Naive thymus-derived CD4-positive, alpha-beta T cell (primary cell): ENCODE measurements at places on chromosomes 7 and 10. TPM values are rescaled to one million over a fixed set of nuclear protein-coding genes. Genes with fewer than 3 reads are reported as not detected.

GRCh38 chr10:35458500-35459448 is 122.5 kb downstream of the CCNY start:
- no peaks in the 10 kb centered on the region for H3K27me3 ChIP-seq
- H3K4me1 ChIP-seq, result peaks cover 17% of the 10 kb centered on the region
- no peak for DNase-seq
- no peak overlapping the region for H3K4me3 ChIP-seq
- H3K27ac ChIP-seq, result peak overlapping the region; percentile 43

DNA sequence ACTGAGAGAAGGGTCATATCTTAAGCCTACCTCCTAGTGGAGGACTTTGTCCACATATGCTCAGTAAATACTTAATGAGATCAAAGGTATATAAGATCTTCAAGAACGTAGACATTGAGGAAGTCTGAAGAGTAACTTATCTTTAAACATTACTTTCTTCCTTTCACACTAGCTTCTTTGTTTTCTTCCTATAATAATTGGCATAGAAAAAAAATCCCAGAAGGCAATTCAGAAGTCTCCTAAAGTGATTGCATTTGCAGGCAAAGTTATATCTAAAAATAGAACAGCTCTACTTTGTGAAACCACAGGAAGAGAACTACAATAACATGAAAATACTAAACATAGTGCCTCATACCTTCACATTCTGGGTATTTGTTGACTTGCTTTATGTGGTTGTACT is 150.4 kb downstream of the PPP1R3A start:
- no peaks in the 10 kb centered on the region for H3K36me3 ChIP-seq
- H3K4me3 ChIP-seq, result no peak overlapping the region
- H3K27me3 ChIP-seq, result no peaks in the 10 kb centered on the region

GRCh38 chr10:125799451-125800182 is 23.4 kb downstream of the UROS start:
- H3K4me1 ChIP-seq, result no peaks in the 10 kb centered on the region
- no peak overlapping the region for H3K27ac ChIP-seq
- no peak for DNase-seq
- no peaks in the 10 kb centered on the region for H3K36me3 ChIP-seq
- no peak overlapping the region for H3K4me3 ChIP-seq

- no peak for DNase-seq
- H3K27ac ChIP-seq, result peak overlapping the region; percentile 79
- H3K4me3 ChIP-seq, result peak overlapping the region; percentile 58
- peaks cover 5% of the 10 kb centered on the region for H3K36me3 ChIP-seq
Measured at GRCh38 chr7:2633538-2634266, 1.9 kb downstream of the TTYH3 start.

GRCh38 chr10:8418631-8419030 is 364.1 kb downstream of the GATA3 start:
- no peaks in the 10 kb centered on the region for H3K27me3 ChIP-seq
- peaks cover 30% of the 10 kb centered on the region for H3K4me1 ChIP-seq

DNA sequence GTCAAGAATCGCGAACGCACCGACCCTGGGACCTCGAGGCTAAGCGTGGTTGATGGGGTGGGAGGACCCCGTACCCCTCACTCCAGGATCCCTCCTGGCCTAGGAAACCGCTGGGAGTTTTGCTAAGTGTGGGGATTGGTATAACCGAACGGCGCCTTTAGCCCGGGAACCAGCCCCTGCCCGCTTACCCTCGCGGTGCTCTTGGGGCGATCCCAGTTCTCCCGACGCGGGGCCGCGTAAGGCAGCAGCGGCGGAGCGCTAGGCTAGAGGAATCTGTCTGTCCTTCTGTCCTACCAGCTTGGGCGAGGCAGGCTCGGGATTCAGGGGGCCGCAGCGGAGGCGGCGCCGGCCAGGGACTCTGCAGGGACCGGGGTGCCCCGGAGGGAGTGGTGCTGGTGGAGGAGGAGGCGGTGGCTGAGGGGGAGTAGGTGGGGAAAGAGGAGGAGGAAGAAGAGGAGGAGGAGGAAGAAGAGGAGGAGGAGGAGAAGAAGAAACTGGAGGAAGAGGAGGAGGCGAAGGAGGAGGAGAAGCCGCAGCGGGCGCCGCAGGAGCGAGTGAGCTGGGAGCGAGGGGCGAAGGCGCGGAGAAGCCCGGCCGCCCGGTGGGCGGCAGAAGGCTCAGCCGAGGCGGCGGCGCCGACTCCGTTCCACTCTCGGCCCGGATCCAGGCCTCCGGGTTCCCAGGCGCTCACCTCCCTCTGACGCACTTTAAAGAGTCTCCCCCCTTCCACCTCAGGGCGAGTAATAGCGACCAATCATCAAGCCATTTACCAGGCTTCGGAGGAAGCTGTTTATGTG is 439 bp upstream of the EMX2 start:
- H3K36me3 ChIP-seq, result no peaks in the 10 kb centered on the region
- H3K4me3 ChIP-seq, result no peak overlapping the region
- no peaks in the 10 kb centered on the region for H3K4me1 ChIP-seq
- no peaks in the 10 kb centered on the region for H3K27me3 ChIP-seq
- DNase-seq, result peak; percentile 4
- no peak overlapping the region for H3K27ac ChIP-seq

DNA sequence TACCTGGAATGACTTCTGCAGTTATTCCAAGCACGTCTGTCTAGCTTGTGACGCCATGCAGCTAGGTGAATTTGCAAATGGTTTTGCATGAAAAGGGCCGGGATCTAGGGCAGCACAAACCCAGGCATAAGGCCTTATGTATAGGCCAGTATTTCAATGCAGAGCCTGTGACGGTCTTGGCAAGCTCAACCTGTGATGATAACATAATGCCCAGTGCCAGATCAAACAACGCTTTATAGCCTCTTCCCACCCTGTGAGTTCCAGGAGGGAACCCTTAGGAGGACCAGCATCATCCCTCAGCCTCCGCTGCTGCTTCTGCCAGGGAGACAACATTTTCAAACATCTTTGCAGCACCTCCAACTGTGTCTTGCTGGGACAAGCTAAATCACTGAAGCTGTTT is 390.7 kb downstream of the INHBA start:
- no peak overlapping the region for H3K27ac ChIP-seq
- H3K4me1 ChIP-seq, result no peaks in the 10 kb centered on the region
- H3K36me3 ChIP-seq, result no peaks in the 10 kb centered on the region
- no peaks in the 10 kb centered on the region for H3K27me3 ChIP-seq
- H3K4me3 ChIP-seq, result no peak overlapping the region
- no peak for DNase-seq

- no peaks in the 10 kb centered on the region for H3K27me3 ChIP-seq
- H3K4me3 ChIP-seq, result no peak overlapping the region
- H3K4me1 ChIP-seq, result no peaks in the 10 kb centered on the region
- H3K36me3 ChIP-seq, result no peaks in the 10 kb centered on the region
- no peak overlapping the region for H3K27ac ChIP-seq
Measured at GRCh38 chr10:97719602-97720001, 6.1 kb downstream of the MARVELD1 start.

GRCh38 chr7:35384761-35385700 is 131.1 kb upstream of the TBX20 start:
- H3K4me3 ChIP-seq, result no peak overlapping the region
- no peaks in the 10 kb centered on the region for H3K36me3 ChIP-seq
- no peak overlapping the region for H3K27ac ChIP-seq
- H3K27me3 ChIP-seq, result no peaks in the 10 kb centered on the region
- DNase-seq, result no peak
- no peaks in the 10 kb centered on the region for H3K4me1 ChIP-seq

DNA sequence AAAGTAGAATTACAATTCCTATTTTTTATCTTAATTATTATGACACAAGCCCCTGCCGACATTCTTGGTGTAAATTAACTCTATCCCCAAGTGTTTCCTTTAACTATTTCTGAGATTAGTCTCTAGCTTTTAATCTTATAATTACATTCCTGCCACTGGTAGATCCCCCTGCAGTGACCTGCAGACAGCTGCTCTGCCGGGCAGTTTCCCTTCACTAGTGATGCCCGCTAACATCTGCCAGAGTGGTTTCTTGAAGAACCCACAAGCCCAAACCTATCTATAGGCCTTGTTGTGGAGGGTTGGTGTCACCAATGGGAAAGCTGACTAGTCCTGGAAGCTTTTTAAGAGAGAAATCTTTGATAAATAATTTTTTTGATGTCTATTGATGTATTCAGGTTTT is 50.0 kb downstream of the ADAM22 start:
- no peaks in the 10 kb centered on the region for H3K36me3 ChIP-seq
- DNase-seq, result no peak
- H3K4me1 ChIP-seq, result no peaks in the 10 kb centered on the region
- H3K4me3 ChIP-seq, result no peak overlapping the region
- H3K27ac ChIP-seq, result no peak overlapping the region

Gene TWIST1
- not detected for total RNA-seq

Gene H2BK1
- total RNA-seq, result 5.6 TPM

Gene GIMAP4
- total RNA-seq, result 134 TPM

Gene CUBN
- total RNA-seq, result 14.9 TPM

Gene CYP2C8
- total RNA-seq, result not detected

Gene AKR1D1
- not detected for total RNA-seq
